ENCODE measurements at places on chromosomes 5 and 9.

DNA sequence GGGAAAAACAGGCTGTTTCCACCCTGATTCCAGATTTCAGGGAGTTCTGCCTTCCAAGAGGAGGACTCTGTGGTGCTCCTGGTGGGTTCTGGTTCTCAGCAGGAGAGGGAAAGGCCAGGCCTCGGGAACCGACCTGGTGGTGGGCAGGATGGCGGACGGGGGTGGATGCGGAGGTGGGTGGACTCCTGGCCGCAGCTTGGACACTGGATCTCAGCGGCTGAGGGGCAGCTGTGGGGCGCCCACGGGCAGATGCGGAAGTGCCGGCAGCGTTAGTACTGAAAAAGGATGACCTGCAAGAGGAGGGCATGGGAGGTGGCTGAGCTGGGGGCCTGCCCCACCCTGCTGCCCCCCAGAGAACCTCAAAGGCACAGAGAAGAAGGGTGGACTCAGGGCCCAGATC, 24.3 kb downstream of the LHX6 start:
- DNase-seq = no peak

- DNase-seq = no peak
These were observed 3.5 kb downstream of the PAIP1 start for GRCh38 chr5:43553381-43553780.

GRCh38 chr5:53937467-53937866, 372.9 kb downstream of the ARL15 start:
- no peak for DNase-seq

- no peak for DNase-seq
These were observed 44.2 kb downstream of the SH3PXD2B start for GRCh38 chr5:172410160-172410559.

GRCh38 chr5:63931836-63932235, 30.4 kb downstream of the HTR1A start:
- DNase-seq = no peak

DNA sequence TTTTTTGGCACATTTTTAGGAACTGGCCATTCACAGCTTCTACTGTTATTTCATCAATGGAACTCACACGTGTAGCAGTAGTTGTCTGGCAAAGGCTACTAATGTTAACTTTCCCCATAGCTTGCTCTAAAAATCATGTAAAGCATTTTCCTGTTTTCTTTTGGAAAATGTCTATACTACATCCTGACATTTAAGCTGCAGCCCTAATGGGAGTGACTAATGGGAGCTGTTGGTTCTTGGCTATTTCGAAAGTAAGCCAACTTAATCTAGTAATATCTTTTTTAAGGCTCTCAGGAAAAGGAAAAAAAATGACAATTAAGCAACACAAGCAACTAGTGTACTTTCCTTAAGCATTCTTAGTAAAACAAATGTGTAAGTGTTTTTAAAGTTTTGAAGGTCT, 169.2 kb downstream of the SLC12A2 start:
- DNase-seq = no peak

DNA sequence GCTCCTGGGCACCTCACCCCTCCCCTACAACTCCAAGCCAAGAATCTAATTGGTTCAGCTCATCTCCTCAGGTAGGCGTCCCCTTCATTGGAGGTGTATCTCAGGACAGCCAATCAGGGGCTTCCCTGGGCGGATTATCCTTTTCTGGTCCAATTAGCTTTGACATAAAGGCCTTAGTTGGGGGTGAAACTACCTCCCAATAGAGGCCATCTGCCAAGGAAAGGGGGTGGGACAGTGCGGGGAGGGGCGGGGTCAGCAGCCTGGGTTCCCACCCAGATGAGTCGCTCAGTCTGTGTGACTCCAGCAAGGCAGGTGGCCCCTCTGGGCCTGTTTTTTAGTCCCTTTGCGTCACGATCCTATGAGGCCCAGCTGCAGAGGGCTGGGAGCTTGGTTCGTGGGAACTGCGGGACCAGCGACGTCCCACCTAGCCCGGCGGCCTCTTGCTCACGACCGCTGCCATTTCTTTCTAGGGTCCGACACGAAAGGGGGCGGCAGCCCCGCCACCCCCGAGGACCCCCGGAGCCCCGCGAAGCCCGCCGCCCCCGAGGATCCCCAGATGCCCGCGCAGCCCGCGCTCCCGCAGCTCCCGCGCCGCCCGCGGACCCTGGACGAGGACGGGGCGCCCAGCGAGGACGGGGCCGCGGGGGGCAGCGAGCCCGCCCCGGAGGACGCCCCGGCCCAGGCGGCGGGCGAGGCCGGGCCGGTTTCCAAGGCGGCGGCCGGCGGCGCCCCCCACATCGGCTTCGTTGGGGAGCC, 8.9 kb downstream of the PRRT1B start:
- no peak for DNase-seq

DNA sequence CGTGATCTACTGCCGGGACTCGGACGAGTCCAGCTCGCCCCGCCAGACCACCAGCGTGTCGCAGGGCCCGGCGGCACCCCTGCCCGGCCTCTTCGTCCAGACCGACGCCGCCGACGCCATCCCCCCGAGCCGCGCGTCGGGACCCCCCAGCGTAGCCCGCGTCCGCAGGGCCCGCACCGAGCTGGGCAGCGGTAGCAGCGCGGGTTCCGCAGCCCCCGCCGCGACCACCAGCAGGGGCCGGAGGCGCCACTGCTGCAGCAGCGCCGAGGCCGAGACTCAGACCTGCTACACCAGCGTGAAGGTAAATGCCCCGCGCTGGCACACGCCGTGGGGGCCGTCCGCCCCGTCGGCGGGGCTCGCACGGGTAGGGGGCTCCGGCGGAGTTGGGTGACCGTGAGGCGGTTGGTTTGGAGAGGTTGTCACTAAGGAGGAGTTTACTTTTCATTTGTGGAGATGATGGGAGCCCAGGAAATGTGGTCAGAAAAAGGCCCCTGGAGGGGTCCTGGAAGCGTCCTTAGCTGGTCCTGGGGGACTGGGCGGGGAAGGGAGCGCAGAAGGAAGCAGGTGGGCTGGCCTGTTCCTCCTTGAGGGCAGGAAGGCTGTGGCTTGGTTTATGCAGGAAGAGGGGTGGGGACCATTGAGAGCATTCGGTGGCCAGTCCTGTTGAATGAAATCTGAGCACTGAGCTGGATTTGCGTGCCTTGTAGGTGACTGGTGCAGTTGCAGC, 647 bp downstream of the PDE8B start:
- peak; percentile 43 for DNase-seq

- no peak for DNase-seq
These were observed 47.6 kb downstream of the ACO1 start for GRCh38 chr9:32431940-32432555.

- no peak for DNase-seq
These were observed 59.5 kb downstream of the ERMP1 start for GRCh38 chr9:5773324-5773999.

DNA sequence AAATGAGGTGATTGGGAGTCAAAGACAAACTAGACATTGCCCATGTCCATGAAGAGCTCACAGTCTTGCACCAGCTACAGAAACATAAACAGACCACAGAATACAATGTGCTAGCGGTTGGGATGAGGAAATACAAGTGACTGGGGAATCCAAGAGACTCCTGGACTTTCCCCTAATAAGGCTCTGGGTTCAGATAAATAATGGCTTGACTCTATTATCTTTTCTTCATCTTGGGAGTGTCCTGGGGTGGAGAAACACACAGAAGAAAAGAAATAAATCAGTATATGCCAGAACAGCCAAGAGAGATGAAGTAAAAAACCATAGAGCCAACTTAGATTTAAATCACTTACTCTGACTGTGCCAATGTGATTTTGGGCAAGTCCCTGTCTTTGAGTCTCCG, 227.8 kb downstream of the PAPPA start:
- no peak for DNase-seq

DNA sequence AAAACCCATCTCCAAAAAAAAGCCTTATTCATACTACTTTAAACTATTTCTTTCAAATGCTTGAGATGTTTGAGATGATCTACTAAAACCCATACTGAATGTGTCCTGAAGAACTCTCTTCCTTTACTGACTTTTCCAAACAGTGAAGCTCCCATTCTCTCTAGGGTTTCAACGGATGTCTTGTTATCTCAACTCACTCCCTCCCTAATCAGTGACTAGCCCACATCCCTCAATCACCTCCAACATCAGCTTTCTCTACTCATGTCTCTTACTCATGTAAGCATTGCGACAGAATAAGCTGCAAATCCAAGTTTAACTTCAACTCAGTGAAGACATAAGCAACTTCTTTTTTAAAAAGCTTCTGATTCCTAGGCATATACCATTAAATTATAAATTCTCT, 42.1 kb downstream of the WDR41 start:
- DNase-seq = no peak

Data from GM13976 (cell line).